Lung microvascular endothelial cell (primary cell): ENCODE measurements at places on chromosomes 1 and 21. TPM values are rescaled to one million over a fixed set of nuclear protein-coding genes. Genes with fewer than 3 reads are reported as not detected.

- no peak for DNase-seq
Measured at GRCh38 chr1:114081437-114082303, 72.0 kb downstream of the SYT6 start.

The MMP23B gene
- 0.44 and 1.2 TPM in 2 replicates for total RNA-seq

- no peak for DNase-seq
Measured at GRCh38 chr1:57036641-57037579, 71.1 kb upstream of the C8B start.

- no peak for DNase-seq
Measured at GRCh38 chr1:89068291-89068690, 3.3 kb upstream of the GBP1 start.

GRCh38 chr1:231163830-231164427, 2.1 kb downstream of the TRIM67 start:
- DNase-seq = no peak

The LEFTY1 gene
- total RNA-seq = not detected in 2 replicates

GRCh38 chr1:28860332-28861073, 48.5 kb downstream of the OPRD1 start:
- peak; percentile 14 for DNase-seq

GRCh38 chr1:65388908-65389695, 31.4 kb upstream of the LEPR start:
- peak; percentile 43 for DNase-seq

- DNase-seq = no peak
Measured at GRCh38 chr1:239733995-239734394, 347.6 kb downstream of the CHRM3 start.

DNA sequence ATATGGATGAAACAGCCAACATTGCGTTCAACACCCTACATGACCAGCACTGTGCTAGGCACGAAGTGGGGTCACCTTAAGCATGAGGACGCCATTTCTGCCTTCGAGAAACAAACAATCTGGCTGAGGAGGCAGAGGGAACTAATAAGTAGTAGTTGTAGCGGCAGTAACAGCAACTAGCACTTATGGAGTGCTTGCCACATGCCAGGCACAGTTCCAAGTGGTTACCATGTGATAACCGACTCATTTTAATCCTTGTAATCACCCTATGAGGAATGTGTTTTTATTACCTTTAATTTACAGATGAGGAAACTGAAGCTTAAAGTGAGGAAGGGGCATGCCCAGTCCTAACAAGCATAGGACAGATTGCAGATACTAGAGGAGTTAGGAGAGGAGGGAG, 33.7 kb downstream of the KCND3 start:
- no peak for DNase-seq

- DNase-seq = no peak
Measured at GRCh38 chr1:184810735-184811343, 56.2 kb upstream of the EDEM3 start.

- no peak for DNase-seq
Measured at GRCh38 chr1:232969799-232970198, 19.4 kb downstream of the NTPCR start.

The FOXD3 gene
- total RNA-seq = not detected in 2 replicates

The TNFRSF4 gene
- 1.5 and 4.2 TPM in 2 replicates for total RNA-seq

The PTAFR gene
- total RNA-seq = under 0.01 TPM in 2 replicates

DNA sequence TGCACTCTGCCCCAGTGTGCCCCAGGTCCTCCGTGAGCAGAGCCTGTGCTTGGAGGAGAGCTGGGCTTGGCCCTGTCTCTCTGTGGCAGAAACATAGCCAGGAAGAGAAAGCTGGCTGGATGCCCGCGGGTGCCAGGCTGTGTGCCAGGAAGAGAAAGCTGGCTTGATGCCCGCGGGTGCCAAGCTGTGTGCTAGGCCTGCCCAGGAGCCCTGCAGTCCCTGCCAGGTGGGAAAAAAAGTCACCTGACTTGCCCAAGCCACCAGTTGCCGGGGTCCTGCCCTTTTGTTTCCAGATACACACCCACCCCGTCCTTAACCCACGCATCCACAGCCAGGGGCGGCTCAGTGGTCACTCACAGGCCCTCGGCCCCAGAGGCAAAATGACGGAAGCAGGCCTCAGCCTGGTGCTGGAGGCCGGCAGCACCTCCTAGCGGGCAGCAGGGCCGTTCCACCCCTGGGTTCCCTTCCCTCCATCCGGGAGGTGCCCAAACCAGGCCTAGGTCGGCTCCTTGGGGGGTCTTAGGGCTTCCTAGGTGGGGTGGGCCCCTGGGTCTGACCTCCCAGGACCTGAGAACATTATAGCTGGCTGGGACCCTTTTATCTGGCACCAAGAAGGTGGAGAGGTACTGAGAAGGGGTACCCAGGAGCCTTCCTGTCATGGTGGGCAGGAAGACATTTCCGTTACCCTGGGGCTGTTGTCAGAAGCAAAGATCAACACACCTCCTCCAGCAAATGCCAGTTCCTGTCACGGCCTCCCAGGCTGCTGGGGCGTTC, 9.1 kb downstream of the ITGB2 start:
- peak; percentile 76 for DNase-seq

The PAFAH2 gene
- total RNA-seq = 9.2 and 32.7 TPM in 2 replicates

DNA sequence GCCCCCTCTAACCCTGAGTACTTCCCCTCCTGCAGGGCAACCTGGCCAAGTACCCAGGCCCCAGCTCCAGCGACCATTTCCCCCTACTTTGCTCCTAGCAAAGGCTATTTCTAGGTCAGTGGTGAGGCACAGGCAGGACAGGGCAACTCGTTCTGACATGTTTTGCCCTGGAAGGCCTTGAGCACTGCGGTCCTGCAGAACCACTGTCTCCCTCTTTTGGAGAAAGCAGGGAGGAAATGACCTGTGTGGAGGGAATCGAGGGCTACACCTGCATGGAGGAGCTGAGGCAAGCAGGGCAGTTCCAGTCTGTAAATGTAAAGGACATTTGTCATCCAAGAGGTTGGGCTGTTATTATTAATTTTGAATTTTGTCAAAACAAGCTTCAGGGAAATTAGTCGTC, 99.1 kb downstream of the PPIAL4G start:
- no peak for DNase-seq

The IL20 gene
- total RNA-seq = not detected in 2 replicates
